ENCODE measurements at places on chromosomes 13 and 19.

DNA sequence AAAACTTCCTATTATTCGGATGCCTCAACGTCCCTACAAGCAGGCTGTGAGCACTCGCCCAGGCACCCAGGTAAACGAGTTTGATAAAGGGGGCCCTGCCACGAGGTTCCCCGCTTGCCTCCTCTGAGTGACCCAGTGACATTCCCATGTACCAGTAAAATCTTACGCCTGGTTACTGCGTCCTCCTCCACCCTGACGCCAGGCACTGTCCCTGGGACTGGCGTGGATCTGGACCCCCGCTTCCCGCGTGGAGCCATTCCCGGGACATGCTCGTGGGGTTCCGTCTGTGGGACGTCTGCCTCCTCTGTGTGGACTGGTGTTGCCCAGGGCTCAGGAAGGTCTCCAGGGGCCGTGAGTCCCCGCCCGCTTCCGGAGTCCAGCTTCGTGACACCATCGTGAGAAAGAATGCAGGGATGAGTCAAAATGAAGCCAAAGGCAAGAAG is 407 bp upstream of the ZNF550 start:
- no peak for DNase-seq

- DNase-seq: no peak
These were observed 1.3 kb downstream of the IL11 start for GRCh38 chr19:55368701-55369563.

- no peak for DNase-seq
These were observed 1230.9 kb upstream of the SLC10A2 start for GRCh38 chr13:104297075-104297474.

GRCh38 chr13:99178636-99179035 is 22.0 kb upstream of the UBAC2 start:
- peak; percentile 46 for DNase-seq

GRCh38 chr13:39811051-39811450 is 155.6 kb downstream of the COG6 start:
- no peak for DNase-seq

DNA sequence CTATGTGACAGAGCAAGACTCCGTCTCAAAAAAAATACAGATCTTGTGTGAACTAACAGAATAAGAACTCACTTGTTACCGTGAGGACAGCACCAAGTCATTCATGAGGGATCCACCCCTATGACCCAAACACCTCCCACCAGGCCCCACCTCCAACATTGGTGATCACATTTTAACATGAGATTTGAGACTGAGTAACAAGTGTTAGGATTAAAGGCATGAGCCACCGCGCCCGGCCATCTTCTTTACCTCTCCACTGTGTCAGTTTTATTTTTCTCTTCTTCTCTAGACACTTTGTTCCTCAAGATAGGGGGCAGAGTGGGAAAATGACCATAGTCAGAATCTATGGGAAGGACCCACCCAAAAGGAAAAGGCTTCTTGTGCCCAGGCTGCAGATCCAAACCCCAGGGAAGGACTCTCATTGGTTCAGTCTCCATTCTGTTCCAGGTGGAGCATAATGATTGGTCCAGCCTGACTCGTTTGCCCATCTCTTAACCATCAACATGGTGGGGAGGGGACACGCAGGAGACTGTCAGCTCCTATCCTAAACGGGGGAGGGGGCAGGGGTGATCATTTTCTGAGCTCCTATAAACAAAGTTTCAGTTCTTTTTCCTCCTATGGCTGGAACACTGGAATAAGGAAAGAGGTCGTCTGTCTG is 1.3 kb upstream of the CALM3 start:
- no peak for DNase-seq

GRCh38 chr13:50608370-50608769 is 235.1 kb downstream of the DLEU7 start:
- no peak for DNase-seq

- no peak for DNase-seq
These were observed 76.9 kb downstream of the SIPA1L3 start for GRCh38 chr19:37983916-37984315.

GRCh38 chr19:13037731-13038130 is 42.5 kb downstream of the NFIX start:
- no peak for DNase-seq

GRCh38 chr13:111658145-111659100 is 338.0 kb downstream of the TEX29 start:
- DNase-seq: no peak

GRCh38 chr13:33100886-33101285 is 84.7 kb downstream of the KL start:
- no peak for DNase-seq

DNA sequence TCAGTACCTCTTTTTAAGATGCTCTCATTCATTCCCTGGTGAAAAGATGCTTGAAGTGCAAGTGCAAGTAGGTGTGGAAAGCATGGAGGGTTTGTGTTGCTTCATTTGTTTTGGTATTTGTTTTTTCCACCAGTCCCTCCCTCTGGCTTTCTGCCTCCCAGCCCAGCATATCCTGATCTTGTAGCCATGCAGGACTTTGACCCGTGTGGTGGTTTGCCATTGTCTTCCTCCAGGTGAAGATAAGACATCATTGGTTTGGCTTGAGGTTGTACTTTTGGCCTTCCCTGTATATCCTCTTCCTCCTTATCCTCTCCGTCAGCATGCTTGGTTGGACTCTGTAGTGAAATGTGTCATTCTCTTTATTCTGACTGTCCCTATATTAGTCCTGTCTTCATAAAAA is 9.1 kb downstream of the SPINT2 start:
- no peak for DNase-seq

DNA sequence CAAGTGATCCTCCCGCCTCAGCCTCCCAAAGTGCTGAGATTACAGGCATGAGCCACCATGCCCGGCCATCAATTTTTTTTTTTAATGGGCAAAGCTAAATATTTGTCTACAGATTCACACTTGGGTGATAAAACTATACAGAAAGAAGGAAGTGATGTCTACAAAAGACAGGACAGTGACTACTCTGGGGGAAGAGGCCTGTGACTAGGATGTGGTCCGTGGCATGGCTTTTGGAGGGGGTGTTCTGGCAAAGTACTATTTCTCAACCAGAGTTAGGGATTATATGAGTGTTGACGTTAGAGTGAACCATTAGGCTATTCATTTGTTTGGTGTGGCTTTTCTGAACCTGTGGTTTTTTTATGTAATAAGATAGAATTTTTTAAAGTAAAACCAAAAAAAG is 42.7 kb downstream of the INSR start:
- no peak for DNase-seq

DNA sequence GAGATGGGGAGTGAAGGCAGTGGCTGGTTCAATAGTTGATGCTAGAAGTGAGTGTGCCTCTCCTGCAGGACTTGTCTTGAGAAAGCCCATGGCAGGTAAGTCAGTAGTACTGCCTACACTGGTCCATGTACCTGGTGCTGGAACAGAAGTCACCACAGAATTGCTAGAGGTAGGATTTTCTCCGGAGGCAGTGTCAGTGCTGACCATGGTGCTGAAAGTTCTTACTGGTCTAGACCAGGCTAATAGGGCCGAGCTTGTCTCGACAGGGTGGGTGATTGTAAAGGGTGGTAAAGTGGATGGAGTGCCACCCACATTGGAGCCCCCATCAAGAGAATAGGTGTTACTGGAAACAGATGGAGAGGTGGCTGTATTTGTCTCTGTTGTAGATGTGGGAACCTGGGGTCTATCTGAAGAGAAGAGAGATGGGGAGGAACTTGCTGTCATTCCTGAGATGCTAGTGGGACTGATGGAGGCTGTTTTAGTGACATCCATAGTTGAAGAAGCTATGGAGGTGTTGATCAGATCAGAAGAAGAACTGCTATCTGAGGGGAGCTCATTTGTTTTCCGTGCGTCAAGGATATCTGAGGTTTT is 36.6 kb downstream of the MUC16 start:
- no peak for DNase-seq

GRCh38 chr19:9345005-9345404 is 17.8 kb upstream of the ZNF177 start:
- no peak for DNase-seq

DNA sequence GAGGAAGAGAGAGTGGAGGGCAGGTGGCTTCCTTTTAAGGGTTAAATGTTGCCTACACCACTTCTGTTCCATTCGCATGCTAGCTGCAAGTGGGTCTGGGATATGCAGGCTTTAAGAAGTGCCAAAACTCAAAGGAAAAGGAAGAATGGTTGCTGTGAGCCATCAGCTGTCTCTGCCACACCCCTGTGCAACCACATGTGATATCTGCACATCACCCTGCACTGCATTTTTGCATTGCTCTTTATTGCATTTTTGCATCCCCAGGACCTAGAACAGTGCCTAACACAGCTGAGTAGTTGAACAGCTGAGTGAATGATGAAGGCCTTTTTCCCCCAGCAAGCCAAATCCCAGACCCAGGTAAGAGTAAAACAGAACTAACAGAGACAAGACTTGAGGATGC is 136.1 kb downstream of the ZIC5 start:
- no peak for DNase-seq

GRCh38 chr19:29217616-29218015 is 4.7 kb upstream of the UQCRFS1 start:
- DNase-seq: no peak

- DNase-seq: no peak
These were observed 112.8 kb upstream of the GJB6 start for GRCh38 chr13:20344836-20345490.

DNA sequence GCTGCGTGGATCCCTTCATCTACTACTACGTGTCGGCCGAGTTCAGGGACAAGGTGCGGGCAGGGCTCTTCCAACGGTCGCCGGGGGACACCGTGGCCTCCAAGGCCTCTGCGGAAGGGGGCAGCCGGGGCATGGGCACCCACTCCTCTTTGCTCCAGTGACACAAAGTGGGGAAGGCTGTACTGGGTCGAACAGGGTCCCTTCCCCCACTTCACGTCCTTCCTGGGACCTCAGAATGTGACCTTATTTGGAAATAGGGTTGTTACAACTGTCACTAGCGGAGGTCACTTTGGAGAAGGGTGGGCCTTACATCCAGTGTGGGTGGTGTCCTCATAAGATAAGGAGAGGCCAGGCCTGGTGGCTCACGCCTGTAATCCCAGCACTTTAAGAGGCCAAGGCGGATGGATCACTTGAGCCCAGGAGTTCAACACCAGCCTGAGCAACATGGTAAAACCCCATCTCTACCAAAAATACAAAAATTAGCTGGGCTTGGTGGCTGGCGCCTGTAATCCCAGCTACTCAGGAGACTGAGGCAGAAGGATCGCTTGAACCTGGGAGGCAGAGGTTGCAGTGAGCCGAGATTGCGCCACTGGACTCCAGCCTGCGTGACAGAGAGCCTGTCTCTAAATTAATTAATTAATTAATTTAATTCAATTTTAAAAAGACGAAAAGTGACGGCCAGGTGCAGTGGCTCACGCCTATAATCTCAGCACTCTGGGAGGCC is 1.8 kb downstream of the F2RL3 start:
- no peak for DNase-seq

DNA sequence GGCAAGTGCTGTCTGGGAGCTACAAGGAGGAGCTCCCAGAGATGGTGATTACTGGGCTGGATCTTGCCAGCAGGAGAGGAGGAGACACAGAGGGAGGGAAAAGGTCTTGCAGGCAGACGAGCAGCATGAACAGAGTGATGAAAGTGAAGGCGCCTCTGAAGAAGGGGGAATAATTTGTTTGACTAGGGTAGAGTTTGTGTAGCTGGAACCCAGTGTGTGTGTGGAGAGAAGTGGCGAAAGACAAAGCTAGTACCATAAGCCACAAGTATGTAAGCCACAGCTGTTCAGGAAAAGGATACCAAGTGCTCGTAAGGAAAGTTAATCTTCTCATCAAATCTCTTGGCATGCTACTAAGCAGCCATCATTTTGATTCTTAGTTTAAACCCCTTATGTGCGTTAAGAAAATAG is 5.4 kb downstream of the FLT1 start:
- no peak for DNase-seq

- peak; percentile 31 for DNase-seq
These were observed 6.9 kb downstream of the ZNF490 start for GRCh38 chr19:12603714-12604113.

DNA sequence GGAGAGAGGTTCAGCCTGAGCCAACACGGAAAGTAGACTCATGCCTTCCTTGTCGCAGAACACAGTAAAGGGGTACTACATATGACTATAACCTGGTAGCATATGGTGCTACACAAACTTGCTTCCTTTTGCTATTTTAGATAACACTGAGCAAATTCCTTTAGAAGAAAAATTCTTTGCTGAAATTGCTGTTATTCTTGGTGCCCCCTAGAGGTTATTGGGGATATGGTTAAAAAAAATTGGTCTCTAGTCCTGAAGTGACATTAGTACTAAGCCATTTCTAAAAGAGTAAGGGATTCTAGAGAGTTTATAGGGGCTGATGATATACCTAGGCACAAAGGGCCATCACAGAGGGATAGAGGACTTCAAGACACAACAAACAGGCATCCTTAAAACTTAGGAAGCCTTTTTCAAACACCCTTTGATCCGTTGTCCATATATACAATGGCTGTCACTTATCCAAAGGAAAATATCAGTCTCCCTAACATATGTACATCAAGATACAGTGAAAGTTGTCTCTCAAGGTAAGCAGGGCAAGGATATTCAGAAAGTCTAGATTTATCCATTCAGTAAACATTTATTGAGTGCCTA is 13.9 kb upstream of the HS6ST3 start:
- DNase-seq: no peak

DNA sequence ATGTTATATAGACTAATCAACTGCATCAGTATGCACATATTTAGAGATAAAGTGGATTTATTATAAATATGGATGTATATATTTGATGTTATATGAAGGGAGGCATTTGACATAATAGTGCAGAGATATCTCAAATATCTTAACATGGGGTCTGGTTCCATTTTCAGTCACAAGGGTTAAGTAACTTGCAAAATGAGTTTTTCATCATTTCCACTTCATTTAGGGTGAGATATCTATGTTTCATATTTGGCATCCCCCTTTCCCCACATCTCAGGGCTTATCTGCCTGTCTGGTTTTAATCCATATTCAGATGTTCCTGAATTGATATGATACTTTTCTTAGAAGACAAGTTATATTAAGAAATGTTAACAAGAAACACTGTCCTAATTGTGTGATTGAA is 2141.2 kb downstream of the PCDH9 start:
- no peak for DNase-seq

GRCh38 chr19:16444269-16444600 is 27.5 kb downstream of the EPS15L1 start:
- no peak for DNase-seq

DNA sequence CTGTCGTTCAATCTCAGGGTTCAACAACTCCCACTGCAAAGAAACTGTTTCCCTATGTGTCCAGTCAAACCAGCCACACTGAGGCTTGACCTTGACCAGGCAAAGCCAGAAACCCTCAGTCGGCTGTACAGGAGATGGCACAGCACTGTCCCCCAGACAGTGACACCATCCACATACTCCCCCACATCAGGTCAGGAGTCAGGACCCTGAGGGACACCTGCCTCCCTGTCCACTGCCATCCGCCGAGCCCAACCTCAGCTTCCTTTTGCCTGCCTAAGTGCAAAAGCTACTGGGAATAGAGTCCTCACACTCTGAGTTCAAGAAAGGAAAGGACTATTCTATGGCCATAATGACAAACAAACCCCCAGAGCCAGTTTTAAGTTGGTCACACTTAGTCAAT is 66.8 kb downstream of the ATP7B start:
- DNase-seq: no peak

Measured in CD4-positive, alpha-beta T cell treated with Interleukin-4 for 1 hour (primary cell).